ENCODE measurements at places on chromosomes 5 and 9.

DNA sequence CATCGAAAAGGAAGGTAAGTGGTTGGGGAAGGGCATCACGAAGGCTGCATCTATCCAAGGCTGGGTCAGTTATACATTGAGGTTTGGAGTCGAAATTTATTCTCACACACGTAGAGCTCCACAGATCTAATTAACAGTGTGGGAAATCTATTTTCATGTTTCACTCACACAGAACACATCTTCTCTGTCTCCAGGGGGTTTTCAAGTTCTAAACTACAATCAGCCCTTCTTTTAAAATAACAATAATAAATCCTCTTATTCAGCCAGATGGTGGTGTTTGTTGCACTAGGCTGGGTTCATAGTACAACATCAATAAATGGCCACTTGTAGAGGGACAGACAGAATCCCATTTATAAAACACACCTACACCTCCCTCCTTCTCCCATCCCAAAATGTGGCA lies 174.5 kb upstream of the KLF9 start:
- DNase-seq = no peak

GRCh38 chr9:133547116-133547515 lies 12.6 kb downstream of the ADAMTSL2 start:
- no peak for DNase-seq

DNA sequence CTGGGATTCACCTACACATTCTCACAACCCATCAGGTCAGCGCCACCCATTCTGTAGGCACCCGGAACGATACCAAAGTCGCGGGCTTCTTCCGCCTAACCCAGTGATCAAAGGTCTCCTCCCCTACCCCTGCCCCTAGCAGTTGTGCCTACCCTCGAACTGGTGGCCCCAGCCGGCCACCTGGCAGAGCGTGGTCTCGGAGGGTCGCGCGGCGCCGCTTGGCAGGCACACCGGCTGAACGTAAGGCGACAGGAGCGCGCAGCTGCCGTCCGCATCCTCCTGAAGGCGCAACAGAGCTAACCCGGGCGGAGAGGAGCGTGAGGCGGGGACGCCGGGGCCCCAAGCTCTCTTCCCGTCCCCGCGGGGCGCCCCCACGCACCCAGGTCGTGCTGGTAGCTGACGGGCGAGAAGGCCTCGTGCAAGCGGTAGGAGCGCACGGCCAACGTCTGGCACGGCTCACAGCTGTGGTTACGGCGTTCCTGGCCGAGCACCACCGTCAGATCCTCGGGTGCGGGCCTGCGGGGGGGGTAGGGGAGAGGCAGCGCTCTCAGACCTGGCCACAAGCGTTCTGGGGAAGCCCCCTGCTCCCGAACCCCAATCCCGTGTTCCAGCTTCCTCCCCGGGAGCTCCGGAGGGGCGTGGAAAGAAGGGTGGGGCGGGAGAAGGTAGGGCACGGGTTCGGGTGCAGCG lies 2.8 kb upstream of the PFN3 start:
- DNase-seq = no peak

GRCh38 chr9:71058660-71059059 lies 62.8 kb downstream of the TRPM3 start:
- no peak for DNase-seq

DNA sequence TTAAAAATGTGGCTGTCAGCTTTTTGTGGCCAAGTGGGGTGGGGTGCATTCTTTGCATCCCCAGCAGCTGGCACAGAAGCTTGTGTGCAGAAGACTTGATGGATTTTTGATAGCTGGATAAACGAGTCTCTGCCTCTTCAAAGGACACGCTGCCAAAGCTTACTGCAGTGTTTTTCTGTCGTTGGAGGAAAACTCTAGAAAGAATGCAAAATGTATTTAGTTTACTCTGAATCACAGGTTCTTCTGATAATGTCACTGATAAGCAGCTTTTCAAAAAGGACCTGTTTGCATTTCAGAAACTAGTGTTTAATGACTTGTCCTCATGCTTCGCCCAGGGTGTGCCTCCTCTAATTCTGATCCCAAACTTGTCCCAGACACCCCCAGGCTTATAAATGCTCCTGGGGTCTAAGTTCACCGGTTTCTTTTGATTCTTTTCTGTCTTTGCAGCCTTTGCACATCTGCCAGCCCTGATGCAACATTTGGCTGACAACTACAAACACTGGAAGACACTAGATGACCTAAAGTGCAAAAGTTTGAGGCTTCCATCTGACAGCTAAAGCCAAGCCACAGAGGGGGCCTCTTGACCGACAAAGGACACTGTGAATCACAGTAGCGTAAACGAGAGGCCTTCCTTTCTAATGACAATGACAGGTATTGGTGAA lies 66.0 kb downstream of the WDR41 start:
- no peak for DNase-seq

DNA sequence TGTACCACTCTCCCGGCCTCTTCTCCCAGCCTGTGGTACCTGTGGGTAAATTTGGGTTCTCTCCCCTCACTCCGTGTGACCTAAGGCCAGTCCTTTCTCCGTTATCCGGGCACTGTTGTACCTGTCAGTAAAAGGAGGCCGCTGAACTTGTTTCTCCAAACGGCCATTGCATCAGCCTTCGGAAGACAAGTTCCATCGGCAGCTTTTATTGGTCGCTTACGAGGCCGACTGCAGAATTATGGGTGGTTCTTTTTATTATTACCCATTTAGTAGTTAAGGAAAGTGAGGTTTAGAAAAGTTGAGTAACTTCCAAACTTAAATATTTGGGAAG lies 558 bp downstream of the GRPEL2 start:
- DNase-seq = no peak

DNA sequence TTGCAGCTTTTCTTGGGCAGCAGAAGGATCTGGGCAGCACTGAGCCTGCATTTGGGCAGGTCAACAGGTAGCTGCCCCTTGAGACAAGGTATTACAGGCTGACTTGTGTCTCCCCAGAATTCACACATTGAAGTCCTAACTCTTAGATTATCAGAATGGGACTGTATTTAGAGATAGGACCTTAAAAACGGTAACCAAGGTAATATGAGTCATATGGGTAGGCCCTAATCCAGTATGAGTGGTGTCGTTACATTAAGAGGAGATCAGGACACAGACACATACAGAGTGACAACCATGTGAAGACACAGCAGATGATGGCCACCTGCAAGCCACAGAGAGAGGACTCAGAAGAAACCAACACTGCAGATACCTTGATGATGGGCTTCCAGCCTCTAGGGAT lies 3.2 kb downstream of the C1QTNF2 start:
- no peak for DNase-seq

DNA sequence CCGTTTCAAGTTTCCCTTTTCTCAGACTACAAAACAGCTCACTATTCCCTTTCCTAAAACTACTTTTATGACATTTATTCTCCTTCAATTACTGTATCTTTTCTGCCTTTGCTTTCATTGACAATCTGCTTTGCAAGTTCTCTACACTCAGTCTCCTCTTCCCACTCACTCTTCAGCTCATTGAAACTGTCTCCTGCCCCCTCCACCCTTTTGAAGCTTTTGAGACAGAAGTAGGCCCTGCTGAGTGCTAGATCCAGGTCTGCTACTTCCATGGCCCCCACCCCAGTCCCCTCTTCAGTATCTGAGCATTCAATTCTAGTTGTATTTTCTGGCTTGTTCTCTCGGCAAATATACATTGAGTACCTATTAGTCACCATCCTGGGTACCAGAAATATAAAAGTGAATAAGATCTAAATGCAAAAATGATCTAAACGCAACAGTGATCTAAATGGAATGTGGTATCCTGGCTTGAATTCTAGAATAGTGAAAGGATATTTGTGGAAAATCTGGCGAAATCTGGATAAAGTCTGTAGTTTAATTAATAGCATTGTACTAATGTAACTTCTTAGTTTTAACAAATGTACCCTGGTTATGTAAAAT lies 58.4 kb downstream of the OR2K2 start:
- DNase-seq = no peak

GRCh38 chr5:34580983-34581382 lies 75.1 kb upstream of the RAI14 start:
- no peak for DNase-seq
